ENCODE measurements at places on chromosomes 7 and 10. TPM values are rescaled to one million over a fixed set of nuclear protein-coding genes. Genes with fewer than 3 reads are reported as not detected.

Gene UPK3B
- total RNA-seq = not detected

Gene MUC3A
- not detected for total RNA-seq

Gene GJC3
- 0.28 TPM for total RNA-seq

Gene CFAP58
- total RNA-seq = 0.44 TPM

Gene C10orf105
- 0.12 TPM for total RNA-seq

Gene EN2
- 7.2 TPM for total RNA-seq

Gene NUTM2E
- total RNA-seq = 1.6 TPM

Gene MMRN2
- 0.27 TPM for total RNA-seq

Gene NANOS1
- 3.0 TPM for total RNA-seq

Gene HKDC1
- total RNA-seq = not detected

Gene LLCFC1
- not detected for total RNA-seq

Gene GBX1
- total RNA-seq = 2.4 TPM

GRCh38 chr10:104273286-104273685 lies 4.3 kb downstream of the GSTO2 start:
- DNase-seq = no peak
- peaks cover 51% of the 10 kb centered on the region for H3K27me3 ChIP-seq
- no peak overlapping the region for H3K4me3 ChIP-seq
- no peak overlapping the region for H3K27ac ChIP-seq
- H3K4me1 ChIP-seq = peaks cover 15% of the 10 kb centered on the region
- H3K36me3 ChIP-seq = no peaks in the 10 kb centered on the region

GRCh38 chr7:111787741-111788140 lies 225.4 kb upstream of the IMMP2L start:
- H3K4me1 ChIP-seq = no peaks in the 10 kb centered on the region
- no peak overlapping the region for H3K27ac ChIP-seq
- H3K36me3 ChIP-seq = peaks cover 9% of the 10 kb centered on the region
- DNase-seq = no peak
- no peaks in the 10 kb centered on the region for H3K27me3 ChIP-seq
- H3K4me3 ChIP-seq = no peak overlapping the region

DNA sequence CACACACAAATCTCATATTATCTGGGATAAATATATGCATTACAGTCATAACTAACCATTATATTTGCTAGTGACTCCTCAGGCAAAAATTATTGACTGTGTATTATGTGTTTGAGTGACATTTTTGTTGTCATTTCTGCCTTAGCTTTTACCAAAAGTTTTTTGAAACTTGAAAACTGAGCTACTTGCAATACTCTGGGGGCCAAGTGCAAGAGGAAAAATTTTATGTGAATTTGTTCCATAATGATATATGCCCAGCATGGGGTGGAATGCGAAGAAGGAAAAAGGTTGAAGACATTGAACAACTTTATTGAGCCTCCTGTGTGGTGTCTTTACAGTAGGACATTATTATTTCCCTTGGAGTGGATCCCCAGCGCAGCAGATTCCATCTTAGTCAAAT lies 176.8 kb upstream of the FERD3L start:
- H3K4me1 ChIP-seq = peaks cover 12% of the 10 kb centered on the region
- no peak overlapping the region for H3K27ac ChIP-seq
- no peak overlapping the region for H3K4me3 ChIP-seq

- no peak overlapping the region for H3K27ac ChIP-seq
- no peaks in the 10 kb centered on the region for H3K36me3 ChIP-seq
- no peak for DNase-seq
- H3K4me3 ChIP-seq = peak overlapping the region; percentile 69
Observed at GRCh38 chr7:4770886-4771285, 4.5 kb upstream of the AP5Z1 start.

- peaks cover 59% of the 10 kb centered on the region for H3K4me1 ChIP-seq
- H3K36me3 ChIP-seq = no peaks in the 10 kb centered on the region
Observed at GRCh38 chr10:63711867-63712716, 190.9 kb downstream of the REEP3 start.

DNA sequence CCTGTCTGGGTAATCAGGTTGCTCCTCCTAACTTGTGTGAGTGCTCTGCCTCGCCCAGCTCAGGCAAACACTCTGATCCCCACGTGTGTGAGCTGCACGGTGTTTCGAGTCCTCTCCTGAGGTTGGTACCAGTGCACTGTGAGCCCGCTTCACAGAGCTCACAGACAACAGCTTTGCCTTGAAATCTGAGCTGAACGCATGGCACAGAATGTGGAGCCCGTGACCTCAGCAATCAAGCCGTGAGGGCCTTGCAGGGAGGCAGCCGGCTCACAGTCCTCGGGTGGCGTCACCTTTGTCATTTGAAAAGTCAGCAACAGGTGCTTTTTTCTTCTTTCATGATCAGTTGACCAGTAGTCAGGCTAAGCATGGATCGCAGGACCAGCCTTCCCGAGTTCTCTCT lies 60.2 kb upstream of the ADGRA1 start:
- no peaks in the 10 kb centered on the region for H3K36me3 ChIP-seq
- H3K27me3 ChIP-seq = peaks cover 57% of the 10 kb centered on the region
- no peak overlapping the region for H3K27ac ChIP-seq
- peaks cover 27% of the 10 kb centered on the region for H3K4me1 ChIP-seq

DNA sequence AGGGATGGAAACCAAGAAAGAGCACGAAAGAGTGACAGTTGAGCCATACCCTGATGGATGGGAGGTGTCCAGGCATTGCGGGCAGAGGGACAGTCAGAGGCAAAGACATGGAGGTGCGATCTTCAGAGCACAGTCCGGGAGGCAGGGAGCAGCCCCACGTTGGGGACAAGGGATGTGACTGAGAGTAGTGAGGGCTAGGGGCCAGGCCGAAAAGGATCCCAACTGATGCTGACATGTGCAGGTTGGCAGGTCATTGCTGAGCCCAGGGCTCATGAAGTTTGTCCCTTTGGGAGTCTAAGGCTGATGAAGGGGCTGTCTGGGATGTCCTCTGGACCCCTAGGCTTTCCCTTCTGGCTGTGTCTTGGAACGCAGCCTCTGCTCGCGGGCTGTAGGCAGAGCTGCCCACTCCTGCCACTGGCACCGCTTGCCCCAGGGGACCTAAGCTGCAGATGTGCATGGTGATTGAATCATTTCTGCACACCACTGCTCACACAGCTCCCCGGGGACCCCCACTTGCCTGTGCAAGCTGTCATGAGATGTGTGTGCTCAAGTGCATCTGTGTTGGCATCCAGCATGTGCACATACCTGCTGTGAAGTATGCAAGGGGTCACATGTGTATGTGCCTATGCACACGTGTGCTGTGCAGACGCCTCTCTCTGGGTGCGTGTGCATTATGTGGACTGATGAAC lies 125.1 kb downstream of the ZMIZ1 start:
- H3K36me3 ChIP-seq = peaks cover 3% of the 10 kb centered on the region
- H3K27me3 ChIP-seq = no peaks in the 10 kb centered on the region
- H3K4me1 ChIP-seq = peaks cover 40% of the 10 kb centered on the region
- H3K27ac ChIP-seq = no peak overlapping the region

- no peaks in the 10 kb centered on the region for H3K4me1 ChIP-seq
- H3K4me3 ChIP-seq = no peak overlapping the region
- no peak for DNase-seq
- no peak overlapping the region for H3K27ac ChIP-seq
Observed at GRCh38 chr10:52759154-52759553, 13.4 kb downstream of the MBL2 start.

DNA sequence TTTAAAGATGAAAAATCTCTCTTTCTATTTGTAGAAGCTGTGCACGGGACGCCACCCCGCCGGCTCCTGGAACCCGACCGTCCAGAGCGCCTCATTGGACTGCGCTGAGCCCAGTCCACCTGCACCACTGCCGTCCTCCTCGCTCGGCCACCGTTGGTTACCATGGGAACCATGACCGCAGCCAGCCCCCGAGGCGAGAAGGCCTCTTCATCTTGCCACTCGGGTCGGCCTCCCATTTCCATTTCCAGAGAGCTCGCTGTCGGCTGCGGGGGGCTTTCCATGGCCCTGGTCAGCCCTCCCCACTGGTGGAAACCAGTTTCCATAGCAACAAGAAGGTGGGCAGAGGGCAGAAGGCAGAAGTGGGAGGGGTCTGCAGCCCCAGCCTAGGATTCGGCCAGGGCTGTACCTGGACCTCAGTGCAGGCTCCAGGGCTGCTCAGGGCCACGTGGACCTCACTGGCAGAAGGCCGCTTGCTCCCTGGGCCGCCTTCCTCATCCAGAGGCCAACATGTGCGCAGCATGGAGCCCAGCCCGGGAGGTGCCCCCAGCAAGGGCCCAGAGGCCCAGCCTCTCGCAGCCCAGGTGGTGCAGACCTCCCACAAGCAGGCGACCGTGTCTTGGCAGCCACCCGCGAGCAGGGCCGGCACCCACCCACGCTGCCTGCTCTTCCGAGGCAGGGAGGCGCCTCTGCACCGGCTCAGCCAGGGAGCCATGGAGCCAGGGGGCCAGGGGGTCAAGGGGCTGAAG lies 283.5 kb upstream of the PPP2R2D start:
- H3K27ac ChIP-seq = no peak overlapping the region
- no peak overlapping the region for H3K4me3 ChIP-seq
- no peaks in the 10 kb centered on the region for H3K36me3 ChIP-seq
- DNase-seq = peak; percentile 42
- H3K27me3 ChIP-seq = peaks cover 6% of the 10 kb centered on the region

DNA sequence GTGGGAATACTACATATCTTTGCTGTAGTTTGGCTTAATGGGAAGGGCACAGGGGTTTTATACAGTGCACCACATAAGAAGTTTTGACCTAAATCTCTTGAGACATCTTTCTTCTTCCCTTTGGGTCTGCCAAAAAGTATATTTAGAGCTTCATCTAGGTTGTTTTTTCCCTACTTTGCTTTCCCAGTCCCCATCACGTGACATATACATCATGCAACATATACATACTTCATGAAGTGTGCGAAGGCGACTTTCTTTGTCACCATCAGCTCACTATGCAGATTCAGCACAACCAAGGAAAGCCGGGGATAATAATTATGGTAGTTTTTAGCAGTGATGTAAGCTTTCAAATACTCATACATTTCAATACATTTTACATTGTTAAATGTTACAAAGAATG lies 177.1 kb upstream of the PPP1R3A start:
- no peaks in the 10 kb centered on the region for H3K36me3 ChIP-seq
- H3K4me3 ChIP-seq = no peak overlapping the region
- no peak for DNase-seq
- H3K4me1 ChIP-seq = no peaks in the 10 kb centered on the region

DNA sequence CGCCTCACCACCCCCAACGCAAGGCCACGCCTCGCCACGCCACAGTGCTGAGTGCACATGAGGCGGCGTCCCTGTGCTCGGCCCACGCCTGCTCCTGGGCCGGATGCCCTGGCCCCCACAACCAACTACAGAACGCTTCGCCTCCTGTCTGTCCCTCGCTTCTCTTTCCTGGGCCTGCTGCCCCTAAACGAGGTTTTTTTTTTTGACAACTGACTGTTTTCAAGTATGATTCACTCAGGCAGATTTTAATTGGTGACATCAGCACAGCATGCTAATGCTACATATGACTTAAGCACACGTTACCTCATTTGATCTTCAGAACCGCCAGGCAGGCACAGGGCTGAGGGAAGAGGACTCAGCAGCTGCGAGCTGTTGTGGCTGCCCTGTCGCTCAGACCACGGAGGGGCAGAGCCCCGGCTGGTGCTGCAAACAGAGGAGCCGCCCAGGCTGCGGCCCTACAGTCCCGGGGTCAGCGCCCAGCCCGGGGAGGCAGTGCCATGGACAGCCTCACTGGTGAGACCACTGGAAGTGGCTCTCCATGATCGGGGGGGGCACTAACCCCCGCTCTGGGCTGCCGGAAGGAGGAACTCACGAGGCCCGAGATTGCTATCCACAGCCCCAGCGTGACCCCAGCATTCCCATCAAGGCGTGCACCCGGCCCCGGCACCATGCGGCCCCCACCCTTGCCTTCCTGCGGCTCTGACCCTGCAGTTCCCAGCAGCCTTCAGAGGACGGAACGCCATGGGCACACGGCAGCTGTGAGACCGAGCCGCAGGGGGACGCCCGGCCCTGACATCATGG lies 212.8 kb downstream of the MAD1L1 start:
- H3K27ac ChIP-seq = no peak overlapping the region
- peaks cover 25% of the 10 kb centered on the region for H3K4me1 ChIP-seq
- H3K27me3 ChIP-seq = no peaks in the 10 kb centered on the region
- no peak for DNase-seq
- H3K36me3 ChIP-seq = peaks cover 9% of the 10 kb centered on the region

- peak overlapping the region; percentile 81 for H3K4me3 ChIP-seq
- H3K27ac ChIP-seq = no peak overlapping the region
- DNase-seq = peak; percentile 21
- H3K27me3 ChIP-seq = peaks cover 71% of the 10 kb centered on the region
Observed at GRCh38 chr10:132713421-132714095, 72.4 kb downstream of the NKX6-2 start.

DNA sequence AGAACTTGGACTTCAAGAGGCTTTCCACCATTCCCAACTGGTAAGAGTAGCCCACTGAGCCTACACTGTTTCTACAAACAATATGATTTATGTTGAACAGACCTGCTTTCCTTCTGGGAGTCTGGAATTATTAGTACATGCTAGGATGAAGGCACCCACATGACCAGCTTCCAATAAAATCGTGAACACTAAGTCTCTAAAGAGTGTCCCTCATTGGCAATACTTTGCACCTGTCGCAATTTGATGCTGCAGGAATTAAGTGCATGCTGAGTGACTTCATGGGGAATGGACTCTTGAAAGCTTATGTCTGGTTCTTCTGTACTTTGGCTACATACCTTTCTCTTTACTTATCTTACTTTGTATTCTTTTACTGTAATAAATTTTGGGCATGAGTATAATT lies 305.2 kb upstream of the GHITM start:
- no peaks in the 10 kb centered on the region for H3K4me1 ChIP-seq
- H3K27ac ChIP-seq = no peak overlapping the region
- no peaks in the 10 kb centered on the region for H3K27me3 ChIP-seq
- no peak for DNase-seq
- no peak overlapping the region for H3K4me3 ChIP-seq
- no peaks in the 10 kb centered on the region for H3K36me3 ChIP-seq

DNA sequence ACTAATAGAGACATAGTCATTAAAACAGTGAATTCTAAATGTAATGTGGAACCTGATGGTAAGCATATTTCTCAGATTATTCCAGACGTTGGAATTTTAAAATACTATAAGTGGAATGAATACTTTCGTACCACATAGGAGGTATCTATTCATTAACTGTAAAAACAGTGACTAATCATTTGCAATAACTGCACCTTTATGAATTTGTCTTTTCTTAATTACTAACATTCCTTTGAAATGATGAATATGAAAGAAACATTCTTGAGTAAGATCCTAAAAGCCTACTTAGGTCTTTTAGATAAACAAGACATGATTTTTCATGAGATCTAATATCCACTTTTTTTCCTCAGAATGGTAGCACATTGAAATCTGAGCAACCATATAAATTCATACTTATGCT lies 549.0 kb upstream of the LRRN3 start:
- no peak overlapping the region for H3K4me3 ChIP-seq
- H3K36me3 ChIP-seq = no peaks in the 10 kb centered on the region
- no peak for DNase-seq
- no peaks in the 10 kb centered on the region for H3K27me3 ChIP-seq
- no peaks in the 10 kb centered on the region for H3K4me1 ChIP-seq

DNA sequence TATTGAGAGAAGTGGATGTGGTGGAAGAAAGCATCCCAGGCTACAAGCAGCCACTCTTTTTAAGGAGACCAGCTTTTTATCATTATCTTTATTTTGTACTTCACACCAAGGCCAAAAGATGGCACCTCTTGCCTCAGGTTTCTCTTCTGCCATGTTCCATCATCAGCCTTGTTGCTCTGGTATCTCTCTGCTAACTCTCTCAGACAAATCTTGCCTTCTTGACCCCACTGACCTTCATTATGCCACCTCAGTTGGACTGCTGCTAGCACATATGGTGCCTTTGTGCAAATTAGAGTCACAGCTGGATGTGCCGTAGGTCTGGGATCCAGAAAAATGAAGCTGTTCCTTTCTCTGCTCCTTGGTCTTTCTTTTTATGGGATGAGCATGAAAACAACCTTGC lies 47.1 kb upstream of the DYNC1I1 start:
- no peak overlapping the region for H3K27ac ChIP-seq
- no peak overlapping the region for H3K4me3 ChIP-seq
- peaks cover 29% of the 10 kb centered on the region for H3K27me3 ChIP-seq
- peaks cover 5% of the 10 kb centered on the region for H3K4me1 ChIP-seq

Data from neural crest cell (in vitro differentiated cells).